ENCODE measurements at places on chromosomes 7 and 10. TPM values are rescaled to one million over a fixed set of nuclear protein-coding genes. Genes with fewer than 3 reads are reported as not detected.
A peak's percentile ranks its signal among the peaks of the same experiment; 100 is the strongest.

- no peak for DNase-seq
These were observed 27.1 kb upstream of the CHST15 start for GRCh38 chr10:124120410-124121061.

GRCh38 chr10:89275383-89275782 lies 23.8 kb upstream of the LIPA start:
- no peak for DNase-seq

DNA sequence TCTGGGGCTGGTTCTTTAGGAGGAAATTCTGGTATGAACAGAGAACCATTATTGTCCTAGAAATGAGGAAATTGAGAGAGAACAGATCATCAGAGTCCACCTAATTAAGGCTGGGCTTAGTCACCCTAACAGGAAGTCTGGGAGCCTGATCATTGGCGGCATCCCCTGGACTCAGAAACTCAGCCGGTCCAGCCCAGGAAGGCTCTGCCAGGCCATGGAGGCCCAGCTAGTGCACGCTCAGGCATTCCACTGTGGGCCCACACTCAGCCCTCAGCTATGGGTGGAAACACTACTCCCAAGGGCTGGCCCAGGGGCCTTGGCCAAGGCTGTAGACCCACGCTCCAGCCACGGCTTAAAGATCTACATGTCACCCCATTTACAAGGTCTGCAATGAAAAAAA lies 109.2 kb downstream of the PTPN20 start:
- DNase-seq: peak; percentile 93

Gene CYP2E1
- 2.9 TPM for total RNA-seq

Gene PLPP4
- not detected for total RNA-seq

Gene CRPPA
- 5.3 TPM for total RNA-seq

- DNase-seq: peak; percentile 68
These were observed 22.0 kb upstream of the ANKRD2 start for GRCh38 chr10:97550336-97551149.

Gene IL6
- 2.4 TPM for total RNA-seq

Gene ATRNL1
- total RNA-seq: 1.4 TPM

Gene STK32C
- 6.3 TPM for total RNA-seq

- no peak for DNase-seq
These were observed 68.2 kb upstream of the DDC start for GRCh38 chr7:50633414-50633710.

- no peak for DNase-seq
These were observed 2.0 kb downstream of the PLEKHA1 start for GRCh38 chr10:122376364-122376961.

- DNase-seq: no peak
These were observed 44.9 kb upstream of the SHH start for GRCh38 chr7:155857141-155857540.

Gene PAPSS2
- 30.9 TPM for total RNA-seq

All from posterior vena cava (tissue), 2 donors.